ENCODE measurements at places on chromosomes 2 and 18.

- no peak for DNase-seq
Measured at GRCh38 chr18:53795610-53796009, 428.9 kb downstream of the MBD2 start.

DNA sequence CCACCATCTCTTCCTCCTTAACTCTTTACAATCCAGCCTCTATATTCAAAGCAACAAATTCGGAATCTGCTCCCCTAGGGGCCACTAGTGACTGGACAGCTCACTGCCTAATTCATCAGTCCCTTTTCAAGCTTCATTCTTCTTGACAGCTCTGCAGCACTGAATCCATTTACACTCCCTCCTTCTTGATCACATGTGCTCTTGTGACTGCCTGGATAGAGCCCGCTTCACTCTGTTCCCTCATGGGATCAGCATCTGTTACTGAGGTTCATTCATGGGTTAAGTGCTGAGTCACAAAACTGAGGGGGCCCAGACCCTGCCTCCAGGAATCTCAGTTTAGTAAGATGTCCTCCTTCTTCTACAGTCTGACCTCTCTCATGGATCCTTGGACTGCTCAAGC is 81.5 kb downstream of the CYRIA start:
- no peak for DNase-seq

DNA sequence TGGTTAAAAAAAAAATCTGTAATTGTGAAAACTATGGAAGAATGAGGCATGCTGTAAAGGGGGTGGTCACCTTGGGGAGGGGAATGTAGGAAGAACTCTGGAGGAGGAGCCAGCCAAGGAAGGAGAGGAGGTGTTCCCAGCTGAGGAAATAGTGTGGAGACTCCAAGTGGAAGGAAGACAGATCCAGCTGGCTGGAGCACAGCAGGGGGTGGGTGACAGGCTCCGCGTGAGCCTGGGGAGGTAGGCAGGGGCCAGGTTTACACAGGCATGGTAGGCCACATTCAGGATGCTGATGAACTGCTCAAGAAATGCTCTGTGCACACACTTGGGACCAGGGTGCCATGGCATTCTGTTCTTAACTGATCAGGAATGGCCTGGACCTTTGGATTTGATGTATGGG is 16.8 kb downstream of the AFF3 start:
- DNase-seq: no peak

DNA sequence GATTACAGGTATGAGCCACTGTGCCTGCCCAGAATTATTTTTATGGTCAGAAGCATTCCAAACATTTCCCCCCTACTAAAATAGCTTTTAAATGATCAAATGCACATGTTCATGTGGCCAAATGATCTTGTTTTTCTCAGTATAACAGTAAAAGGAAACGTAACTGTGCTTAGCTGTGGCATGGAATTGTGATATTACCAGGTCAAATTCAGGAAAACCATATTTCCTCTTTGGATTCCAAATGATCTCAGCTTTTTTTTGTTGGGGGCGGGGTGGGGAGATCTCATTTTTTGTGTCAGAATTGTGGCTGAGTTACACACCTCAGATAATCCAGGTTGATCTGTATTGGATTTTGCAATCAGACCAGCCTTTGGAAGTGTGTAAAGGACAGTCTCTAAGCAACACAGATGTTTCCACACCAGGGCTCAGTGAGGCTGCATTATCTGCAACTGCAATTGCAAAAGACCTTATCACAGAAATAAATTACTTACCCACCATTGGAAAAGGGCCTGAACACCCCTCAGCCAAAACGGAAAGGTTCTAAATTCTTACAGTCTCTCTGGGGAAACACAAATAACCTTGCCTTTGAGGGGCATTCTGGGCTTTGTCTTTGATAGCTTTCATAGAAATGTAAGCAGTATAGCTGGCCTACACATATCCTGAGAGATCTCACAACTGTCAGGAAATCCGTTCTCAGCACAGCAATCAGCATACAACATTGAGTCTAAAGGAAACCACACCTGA is 8.4 kb downstream of the CASP10 start:
- DNase-seq: peak; percentile 77

- DNase-seq: no peak
Measured at GRCh38 chr2:236010920-236011685, 157.1 kb downstream of the GBX2 start.

- no peak for DNase-seq
Measured at GRCh38 chr2:194319222-194319992, 1337.6 kb upstream of the SLC39A10 start.

GRCh38 chr2:224557610-224558009 is 27.6 kb downstream of the CUL3 start:
- no peak for DNase-seq

DNA sequence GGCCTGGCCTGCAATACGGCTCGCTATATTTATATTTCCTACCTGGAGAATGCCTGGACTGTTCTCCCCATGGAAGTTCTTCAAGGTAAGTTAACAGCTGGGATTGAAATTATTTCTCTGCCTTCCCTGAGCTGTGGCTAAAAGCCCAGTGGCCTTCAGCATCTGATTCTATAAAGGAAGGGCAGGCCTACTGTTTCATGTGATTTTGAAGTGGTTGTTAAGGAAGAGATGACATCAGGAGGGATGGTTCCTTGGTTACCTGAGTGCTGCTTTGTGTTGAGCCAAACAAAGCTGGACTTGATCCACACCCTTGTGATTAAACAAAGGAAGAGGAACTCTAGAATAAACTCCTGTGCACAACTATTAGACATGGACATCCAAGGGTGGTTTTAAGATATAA is 61.6 kb downstream of the MFSD6 start:
- DNase-seq: no peak

DNA sequence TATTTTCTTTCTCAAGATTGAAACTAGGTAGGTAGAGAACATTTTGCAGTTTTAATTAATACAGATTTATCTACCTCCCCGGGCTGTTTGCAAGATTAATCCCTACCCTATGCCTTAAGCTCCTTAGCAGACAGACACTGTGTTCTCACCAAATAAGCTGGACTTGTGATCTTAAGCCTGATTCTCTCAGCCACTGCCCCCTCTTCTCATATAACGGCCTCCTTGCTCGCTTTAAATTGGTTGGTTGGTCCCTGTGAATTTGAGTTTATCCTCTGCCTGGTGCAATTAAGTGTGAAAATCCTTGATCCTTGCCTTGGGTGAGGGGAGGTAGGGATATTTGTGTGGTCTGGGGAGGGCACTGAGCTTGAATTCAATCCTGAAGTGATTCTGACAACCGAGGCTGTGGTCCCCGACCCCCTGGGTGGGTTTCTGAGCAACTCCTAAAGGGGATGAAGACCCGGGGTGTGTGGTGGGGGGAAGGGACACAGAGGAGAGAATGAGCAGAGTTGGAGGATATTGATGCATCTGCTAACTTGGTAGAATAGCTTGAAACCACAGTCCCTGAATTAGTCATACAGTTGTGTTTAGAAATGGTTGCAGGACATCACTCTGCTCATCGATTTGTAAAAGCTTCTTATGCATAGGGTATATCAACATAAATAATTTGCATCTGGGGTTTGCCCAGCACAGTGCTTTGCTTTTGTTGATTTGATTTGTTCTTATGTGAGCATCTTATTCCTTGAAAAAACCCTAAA is 36.9 kb upstream of the NCKAP5 start:
- DNase-seq: no peak

- no peak for DNase-seq
Measured at GRCh38 chr18:46301571-46301970, 197.4 kb downstream of the HAUS1 start.

DNA sequence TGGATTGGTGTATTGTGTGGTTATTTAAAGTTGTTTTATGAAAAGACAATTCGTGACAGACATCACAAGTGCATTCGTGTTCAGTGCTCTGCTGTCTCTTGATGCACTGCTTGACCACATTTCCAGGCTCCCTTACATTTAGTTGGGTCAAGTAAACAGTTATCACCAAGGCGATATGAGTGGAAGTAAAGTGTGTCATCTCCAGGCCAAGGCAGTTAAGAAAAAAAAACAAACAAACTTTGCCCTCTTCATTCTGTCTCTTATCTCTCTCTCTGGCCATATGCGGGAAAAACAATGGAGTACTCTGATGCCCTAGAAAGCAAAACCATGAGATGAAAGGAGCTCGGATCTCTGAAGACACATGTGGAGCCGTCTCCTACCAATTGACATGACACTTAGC is 131.1 kb downstream of the DSEL start:
- no peak for DNase-seq

GRCh38 chr2:158806941-158807340 is 11.8 kb downstream of the DAPL1 start:
- DNase-seq: no peak

DNA sequence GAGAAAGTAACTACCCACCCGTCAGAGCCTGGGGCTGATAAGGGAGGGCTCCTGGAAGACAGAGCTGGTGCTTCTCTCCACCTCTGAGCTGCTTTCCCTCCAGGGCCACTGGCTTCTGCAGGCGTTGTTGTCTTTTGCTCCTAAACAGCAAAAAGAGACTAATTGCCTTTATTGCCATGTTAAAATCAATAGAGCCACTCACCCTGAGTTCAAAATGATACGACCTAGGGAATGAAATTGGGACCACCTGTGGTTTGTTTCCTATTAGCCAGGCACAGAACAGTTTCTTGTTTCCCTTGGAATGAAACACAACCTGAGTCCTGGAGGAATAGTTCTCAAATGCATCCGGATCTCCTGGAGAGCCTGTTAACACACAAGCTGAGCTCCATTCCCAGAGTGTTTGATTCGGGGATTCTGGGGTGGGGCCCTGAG is 45.8 kb downstream of the TCF7L1 start:
- no peak for DNase-seq

- DNase-seq: no peak
Measured at GRCh38 chr2:105186967-105187498, 54.5 kb upstream of the GPR45 start.

DNA sequence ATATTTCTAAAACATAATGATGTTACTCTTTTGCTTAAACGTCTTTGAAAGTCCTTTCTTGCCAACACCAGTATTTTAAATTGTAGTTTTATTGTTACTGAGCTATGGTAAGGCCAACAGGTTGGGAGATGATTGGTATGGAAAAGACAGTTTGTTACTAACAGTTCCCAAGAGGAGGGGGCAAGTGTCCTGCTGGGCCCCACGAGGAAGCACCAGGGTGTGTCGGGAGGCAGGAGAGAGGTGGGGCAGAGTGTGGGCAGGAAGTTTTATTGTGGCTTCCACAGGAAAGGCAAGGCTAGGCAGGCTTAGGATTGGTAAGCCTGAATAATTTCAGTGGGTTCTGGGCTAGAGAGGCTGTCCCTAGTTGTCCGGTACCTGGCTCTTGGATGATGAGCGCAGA is 134.3 kb downstream of the SOCS6 start:
- no peak for DNase-seq

DNA sequence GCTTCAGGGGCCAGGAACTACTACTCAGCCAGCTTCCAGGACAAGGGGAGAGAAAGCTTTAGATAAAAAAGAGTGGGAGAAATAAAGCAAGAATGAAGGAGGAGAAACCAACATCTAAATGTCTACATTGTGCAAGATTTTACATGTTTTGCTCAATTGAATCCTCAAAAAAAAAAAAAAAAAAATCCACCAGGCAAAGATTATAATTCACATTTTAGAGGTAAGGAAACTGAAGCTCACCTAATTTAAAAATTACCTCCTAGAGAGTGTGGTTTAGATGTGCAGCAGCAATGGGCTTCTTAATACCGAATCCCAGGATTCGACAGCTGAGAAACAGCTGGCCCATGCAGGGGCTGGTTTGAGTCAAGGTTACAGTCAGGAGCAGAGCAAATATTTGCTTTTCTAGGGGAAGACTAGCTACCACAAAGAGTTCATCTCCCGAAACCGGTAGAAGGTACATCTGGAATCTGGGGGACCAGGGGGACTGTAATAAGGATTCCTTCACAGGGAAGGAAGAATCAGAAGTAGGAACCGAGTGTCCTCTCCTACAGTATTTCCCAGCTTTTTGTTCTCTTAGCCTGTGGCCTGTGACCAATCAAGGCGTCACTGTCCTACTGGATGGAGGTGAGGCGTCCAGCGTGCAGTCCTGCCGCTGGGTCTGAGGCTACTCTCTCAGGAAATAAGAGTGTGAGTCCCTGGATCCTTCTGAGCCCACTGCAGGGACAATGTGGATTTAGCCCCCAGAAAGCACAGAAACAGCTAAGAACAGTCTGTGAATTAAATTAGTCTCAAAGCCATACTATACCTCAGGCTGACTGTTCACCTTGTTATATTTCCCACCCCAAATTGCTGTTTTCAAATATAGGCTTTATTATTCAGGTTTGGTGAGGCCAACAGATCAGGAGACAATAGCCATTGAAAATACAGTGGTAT is 42.3 kb downstream of the IL1R2 start:
- no peak for DNase-seq

- DNase-seq: no peak
Measured at GRCh38 chr2:62568983-62569837, 63.2 kb upstream of the TMEM17 start.

DNA sequence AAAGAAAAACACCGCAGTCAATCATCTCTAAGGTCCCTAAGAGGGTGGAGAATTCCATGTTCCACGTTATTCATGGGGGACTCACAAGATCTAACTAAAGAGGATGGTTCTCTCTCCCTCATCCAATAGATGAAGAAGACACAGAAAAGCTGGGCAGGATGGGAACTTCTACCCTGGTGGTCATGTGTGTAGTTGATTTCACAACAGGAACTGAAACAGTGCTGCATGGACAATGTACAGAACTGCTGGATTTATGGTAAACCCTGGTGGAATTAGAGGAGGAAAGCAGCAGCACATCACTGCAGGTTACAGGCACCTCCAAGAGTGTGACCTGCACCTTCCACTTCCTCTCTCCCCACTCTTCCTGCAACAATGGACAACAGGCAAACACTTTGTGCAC is 31.4 kb downstream of the FECH start:
- DNase-seq: peak; percentile 79

DNA sequence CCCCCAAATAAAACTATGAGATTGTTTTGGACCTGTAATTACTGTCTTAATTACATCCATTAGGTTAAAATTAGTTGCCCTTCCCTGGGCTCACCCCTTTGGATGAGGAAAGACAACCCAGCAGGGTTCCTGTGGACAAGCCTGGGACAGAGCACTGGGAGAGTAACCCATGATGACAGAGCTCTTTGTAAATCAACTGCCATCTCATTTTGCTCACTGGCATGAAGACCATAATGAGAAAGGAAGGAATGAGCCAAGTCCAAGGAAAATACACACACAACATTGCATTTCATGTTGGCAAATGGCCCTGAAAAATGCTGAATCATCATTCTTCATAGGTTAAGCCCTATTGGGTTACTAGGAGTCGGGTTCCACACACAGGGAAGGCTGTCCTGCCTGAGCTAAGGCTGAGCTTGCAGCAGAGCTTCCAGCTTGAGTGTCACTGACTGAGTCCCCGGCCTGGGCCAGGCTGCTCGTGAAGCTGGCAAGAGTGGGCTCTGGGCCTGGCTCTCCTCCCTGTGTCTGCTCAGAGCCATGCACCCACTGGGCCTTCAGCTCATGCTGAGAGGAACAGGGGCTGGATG is 94.1 kb upstream of the ACAA2 start:
- no peak for DNase-seq

DNA sequence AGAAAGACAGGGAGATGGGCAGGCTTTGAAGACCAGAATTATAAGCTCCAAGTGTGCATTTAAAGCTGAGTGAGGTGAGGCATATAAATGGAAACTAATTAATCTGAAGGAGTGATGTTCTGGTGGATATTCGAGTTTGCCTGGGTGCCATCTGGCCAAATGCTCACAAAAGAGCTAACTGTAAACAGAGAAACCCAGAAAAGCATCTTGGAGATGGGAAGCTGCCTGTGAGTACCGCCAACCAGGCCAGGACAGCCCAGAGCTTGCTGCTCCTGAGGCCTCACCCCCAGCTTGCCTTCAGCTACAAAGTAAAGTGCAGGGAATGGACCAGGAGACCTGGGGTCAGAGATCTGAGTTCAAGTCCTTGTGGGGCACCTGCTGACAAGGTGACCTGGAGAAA is 446.1 kb upstream of the MYT1L start:
- DNase-seq: no peak

All from MV-4-11 (cell line).